Heart right ventricle (tissue), 16 donors: ENCODE measurements at places on chromosomes 12 and 14. TPM values are rescaled to one million over a fixed set of nuclear protein-coding genes. Genes with fewer than 3 reads are reported as not detected.
A peak's percentile ranks its signal among the peaks of the same experiment; 100 is the strongest.

GRCh38 chr12:44960856-44961255, 84.7 kb upstream of the NELL2 start:
- no peaks in the 10 kb centered on the region for H3K27me3 ChIP-seq
- no peaks in the 10 kb centered on the region for H3K36me3 ChIP-seq
- no peak overlapping the region for H3K4me3 ChIP-seq

- H3K4me3 ChIP-seq, result no peak overlapping the region
- H3K27ac ChIP-seq, result no peak overlapping the region
- no peak for DNase-seq
- H3K27me3 ChIP-seq, result no peaks in the 10 kb centered on the region
- H3K36me3 ChIP-seq, result no peaks in the 10 kb centered on the region
- H3K4me1 ChIP-seq, result no peaks in the 10 kb centered on the region
Measured at GRCh38 chr12:79250960-79251755, 386.6 kb downstream of the SYT1 start.

DNA sequence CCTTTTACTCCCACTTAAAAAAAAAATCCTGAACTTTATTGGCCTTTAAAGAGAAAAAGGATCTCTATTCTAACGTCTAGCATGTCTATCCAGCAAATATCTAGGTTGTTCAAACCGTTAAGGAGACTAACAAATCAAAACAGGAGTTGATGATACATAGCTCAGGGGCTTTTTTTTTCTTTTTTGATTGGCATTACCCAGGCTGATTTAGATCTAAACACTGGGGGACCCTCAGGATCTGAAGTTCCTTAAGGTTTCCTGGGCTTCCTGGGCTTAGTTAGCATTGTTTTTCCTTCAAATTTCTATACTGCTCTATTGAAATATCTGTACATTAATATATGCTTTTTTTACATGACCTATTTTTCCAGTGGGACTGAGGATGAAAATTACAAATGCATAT, 42.3 kb downstream of the EFCAB11 start:
- no peak for DNase-seq
- no peak overlapping the region for H3K4me3 ChIP-seq
- H3K4me1 ChIP-seq, result no peaks in the 10 kb centered on the region

GRCh38 chr14:60723907-60724618, at the start of gene SIX4:
TSS of gene SIX4 (minus strand) at chr14:60724351. CDS start at chr14:60724074, 277 bp downstream.
- H3K27ac ChIP-seq, result no peak within 1 kb of the TSS
- H3K4me1 ChIP-seq, result peaks cover 19% of the 10 kb centered on the region
- peak within 1 kb of the TSS; percentile 77 for H3K4me3 ChIP-seq
- H3K36me3 ChIP-seq, result no peaks in the 10 kb centered on the region
- DNase-seq, result peak; percentile 57

GRCh38 chr12:78181544-78182162, 351.0 kb downstream of the NAV3 start:
- no peak for DNase-seq
- H3K27ac ChIP-seq, result no peak overlapping the region
- H3K4me1 ChIP-seq, result peaks cover 7% of the 10 kb centered on the region
- H3K27me3 ChIP-seq, result no peaks in the 10 kb centered on the region
- no peaks in the 10 kb centered on the region for H3K36me3 ChIP-seq
- no peak overlapping the region for H3K4me3 ChIP-seq

- H3K27ac ChIP-seq, result no peak overlapping the region
- no peak for DNase-seq
- peaks cover 18% of the 10 kb centered on the region for H3K4me1 ChIP-seq
Measured at GRCh38 chr14:103535081-103535890, 6.3 kb downstream of the TRMT61A start.

- H3K36me3 ChIP-seq, result no peaks in the 10 kb centered on the region
- H3K4me3 ChIP-seq, result no peak overlapping the region
- H3K27ac ChIP-seq, result no peak overlapping the region
- no peaks in the 10 kb centered on the region for H3K4me1 ChIP-seq
- DNase-seq, result no peak
Measured at GRCh38 chr12:113838896-113839295, 127.2 kb downstream of the RBM19 start.

DNA sequence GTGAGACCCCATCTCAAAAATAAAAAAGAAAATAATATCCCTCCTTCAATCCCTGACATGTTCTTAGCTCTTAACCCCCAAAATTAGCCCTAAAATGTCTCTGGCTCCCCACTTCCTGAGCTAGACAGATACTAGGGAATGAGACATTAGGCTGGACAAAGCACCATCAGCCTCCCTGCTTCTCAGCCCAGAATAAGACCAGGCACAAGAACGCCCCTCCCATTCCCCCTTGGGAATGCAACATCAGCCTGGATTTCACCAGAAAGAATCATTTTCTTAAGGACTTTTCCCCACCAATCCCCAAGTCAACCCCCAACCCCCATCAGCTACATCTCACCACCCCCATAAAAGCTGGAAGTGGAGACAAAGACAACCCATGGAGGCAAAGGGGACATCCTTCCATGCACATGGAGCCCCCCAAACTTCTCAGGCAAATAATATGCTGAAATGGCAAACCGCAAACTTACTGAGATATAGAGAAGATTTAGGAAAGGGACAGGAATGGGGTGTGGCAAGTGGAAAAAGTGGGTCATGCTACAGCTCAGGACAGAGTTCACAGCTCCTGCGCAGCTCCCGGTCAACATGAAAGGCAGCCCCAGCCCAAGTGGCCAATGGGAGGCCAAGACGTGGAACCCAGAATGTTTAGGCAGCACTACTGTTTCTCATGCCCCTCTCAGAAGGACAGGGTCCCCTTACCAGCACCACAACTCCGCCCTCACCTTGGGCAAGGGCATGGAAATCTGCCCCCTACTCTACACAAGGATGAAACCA, 2.7 kb downstream of the CHD4 start:
- H3K36me3 ChIP-seq, result peaks cover 57% of the 10 kb centered on the region
- DNase-seq, result no peak
- H3K27ac ChIP-seq, result peak overlapping the region; percentile 100
- no peaks in the 10 kb centered on the region for H3K27me3 ChIP-seq
- peaks cover 48% of the 10 kb centered on the region for H3K4me1 ChIP-seq
- peak overlapping the region; percentile 96 for H3K4me3 ChIP-seq

- no peak for DNase-seq
- H3K27me3 ChIP-seq, result no peaks in the 10 kb centered on the region
- no peak overlapping the region for H3K4me3 ChIP-seq
- no peaks in the 10 kb centered on the region for H3K4me1 ChIP-seq
- H3K27ac ChIP-seq, result peak overlapping the region; percentile 4
- no peaks in the 10 kb centered on the region for H3K36me3 ChIP-seq
Measured at GRCh38 chr12:726281-727140, 25.9 kb upstream of the WNK1 start.

SYNDIG1L gene
- total RNA-seq, result 0.15 TPM

MDGA2 gene
- total RNA-seq, result not detected
